ENCODE measurements at places on chromosomes 1 and 21.
A peak's percentile ranks its signal among the peaks of the same experiment; 100 is the strongest.

DNA sequence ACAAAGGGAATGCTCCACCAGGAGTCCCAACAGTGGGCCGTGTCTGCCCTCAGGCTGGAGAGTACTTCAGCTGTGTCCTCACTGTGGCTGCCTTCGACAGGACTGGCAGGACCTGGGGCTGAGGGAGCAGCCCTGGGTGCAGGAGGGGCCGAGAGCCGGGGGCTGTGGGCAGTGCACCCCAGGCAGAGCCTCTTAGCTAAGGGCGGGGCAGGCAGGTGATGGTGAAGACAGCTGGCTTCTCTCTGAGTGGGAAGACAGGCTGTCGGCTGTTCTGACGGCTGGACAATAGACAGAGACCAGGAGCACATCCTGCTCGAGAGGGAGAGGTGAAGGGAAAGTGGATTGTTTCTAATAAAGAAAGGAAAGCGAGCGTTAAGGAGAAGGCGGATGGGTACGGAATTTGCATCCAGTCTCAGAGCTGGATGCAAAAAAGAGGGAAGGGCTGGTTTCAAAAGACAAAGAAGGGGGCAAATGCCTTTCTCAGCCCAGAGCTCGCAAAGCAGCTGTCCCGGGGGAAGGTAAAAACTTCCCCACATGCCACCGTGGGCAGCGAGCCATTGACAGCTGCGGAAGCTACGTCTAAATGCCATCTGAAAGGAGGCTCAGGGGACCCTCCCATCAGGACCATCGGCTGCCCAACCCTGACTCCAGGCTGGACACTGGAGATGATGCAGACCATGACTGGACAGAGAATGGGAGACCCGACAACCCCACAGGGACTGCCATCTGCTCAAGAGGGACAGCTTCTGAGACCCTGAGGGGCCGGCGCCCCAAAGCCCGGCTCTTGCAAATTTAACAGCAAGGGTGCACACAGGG, 92.0 kb downstream of the STUM start:
- DNase-seq, result no peak

DNA sequence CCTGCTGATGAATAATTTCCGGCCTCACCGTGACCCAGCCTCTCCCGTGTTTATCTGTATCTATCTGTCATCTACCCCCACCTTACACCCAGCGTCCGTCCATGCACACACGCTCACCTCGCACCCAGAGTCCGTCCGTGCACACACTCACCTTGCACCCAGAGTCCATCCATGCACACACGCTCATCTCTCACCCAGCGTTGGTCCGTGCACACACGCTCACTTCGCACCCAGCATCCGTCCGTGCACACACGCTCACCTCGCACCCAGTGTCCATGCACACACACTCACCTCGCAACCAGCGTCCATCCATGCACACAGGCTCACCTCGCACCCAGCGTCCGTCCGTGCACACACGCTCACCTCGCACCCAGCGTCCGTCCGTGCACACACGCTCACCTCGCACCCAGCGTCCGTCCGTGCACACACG, 25.0 kb upstream of the COL18A1 start:
- DNase-seq, result no peak

GRCh38 chr1:155001425-155001674, 1.3 kb upstream of the ZBTB7B start:
- DNase-seq, result peak; percentile 46

DNA sequence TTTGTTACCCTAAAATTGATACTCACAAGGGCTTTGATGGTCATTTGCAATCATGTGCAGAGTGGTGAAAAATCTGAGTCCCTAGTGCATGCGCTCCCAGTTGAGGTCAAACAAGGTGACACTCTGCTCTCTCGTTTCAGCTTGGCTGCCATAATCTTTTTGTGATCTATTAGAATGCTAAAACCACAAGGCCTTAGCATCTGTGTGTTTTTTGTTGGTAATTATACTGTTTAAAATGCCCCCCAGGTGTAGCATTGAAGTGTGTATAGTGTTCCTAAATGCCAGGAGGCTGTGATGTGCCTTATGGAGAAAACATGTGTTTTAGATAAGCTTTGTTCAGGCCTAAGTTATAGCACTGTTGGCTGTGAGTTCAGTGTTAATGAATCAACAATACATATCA, 89.3 kb downstream of the PLD5 start:
- DNase-seq, result peak; percentile 51
